ENCODE measurements at places on chromosomes 16 and 17.
A peak's percentile ranks its signal among the peaks of the same experiment; 100 is the strongest.

- DNase-seq: no peak
Observed at GRCh38 chr16:3503523-3503922, 2.7 kb downstream of the CLUAP1 start.

DNA sequence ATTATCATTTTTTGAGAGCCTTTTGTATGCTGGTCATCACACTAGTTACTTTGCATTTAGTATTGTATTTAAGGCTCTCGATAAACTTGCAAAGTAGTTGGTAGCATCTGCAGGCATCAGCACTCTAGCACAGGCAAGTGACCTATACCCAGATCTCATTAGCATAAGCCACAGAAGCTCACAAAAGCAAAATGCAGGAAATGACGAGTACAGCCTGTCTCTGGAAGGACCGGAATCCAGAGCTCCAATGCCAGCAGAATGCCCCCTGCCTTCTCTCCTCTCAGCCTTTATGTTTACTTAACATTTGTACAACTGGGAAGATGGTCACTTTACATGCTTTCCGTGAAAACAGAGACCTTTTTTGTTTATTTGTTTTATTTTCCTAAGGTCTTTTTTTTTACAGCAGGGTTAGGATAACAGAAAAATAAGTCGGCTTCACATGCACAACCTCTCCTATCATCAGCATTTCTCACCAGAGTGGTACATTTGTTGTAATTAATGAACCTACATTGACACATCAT lies 45.4 kb upstream of the MYOCD start:
- peak; percentile 57 for DNase-seq

- DNase-seq: peak; percentile 15
Observed at GRCh38 chr16:51888016-51888415, 658.9 kb downstream of the TOX3 start.

GRCh38 chr16:82088483-82088882 lies 53.4 kb downstream of the HSD17B2 start:
- peak; percentile 23 for DNase-seq

GRCh38 chr17:4551141-4551540 lies 4.0 kb downstream of the MYBBP1A start:
- no peak for DNase-seq

DNA sequence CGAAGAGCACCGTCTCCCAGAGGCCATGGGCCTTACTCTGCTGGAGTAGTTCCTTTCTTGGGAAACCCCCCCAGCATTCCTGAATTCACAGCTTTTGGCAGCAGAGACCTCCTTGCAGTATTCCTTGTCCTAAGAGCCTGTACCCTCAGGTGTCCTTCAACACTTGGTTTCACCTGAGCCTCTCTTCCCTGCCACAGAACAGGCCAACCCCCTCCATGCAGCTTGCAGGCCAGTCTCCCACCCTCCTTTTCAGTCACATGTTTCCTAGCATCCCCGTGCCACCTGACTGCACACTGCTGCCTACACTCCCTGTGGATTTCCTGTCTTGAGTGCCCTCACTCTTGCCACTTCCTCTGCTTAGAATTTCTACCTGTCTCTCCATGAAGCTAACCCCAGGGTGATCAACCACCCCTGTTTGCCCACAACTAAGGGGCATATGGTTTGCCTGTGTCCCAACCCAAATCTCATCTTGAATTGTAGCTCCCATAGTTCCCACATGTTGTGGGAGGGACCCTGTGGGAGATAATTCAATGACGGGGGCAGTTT lies 65.5 kb downstream of the DYNLRB2 start:
- no peak for DNase-seq

GRCh38 chr16:59605706-59606105 lies 871.6 kb upstream of the GOT2 start:
- no peak for DNase-seq

DNA sequence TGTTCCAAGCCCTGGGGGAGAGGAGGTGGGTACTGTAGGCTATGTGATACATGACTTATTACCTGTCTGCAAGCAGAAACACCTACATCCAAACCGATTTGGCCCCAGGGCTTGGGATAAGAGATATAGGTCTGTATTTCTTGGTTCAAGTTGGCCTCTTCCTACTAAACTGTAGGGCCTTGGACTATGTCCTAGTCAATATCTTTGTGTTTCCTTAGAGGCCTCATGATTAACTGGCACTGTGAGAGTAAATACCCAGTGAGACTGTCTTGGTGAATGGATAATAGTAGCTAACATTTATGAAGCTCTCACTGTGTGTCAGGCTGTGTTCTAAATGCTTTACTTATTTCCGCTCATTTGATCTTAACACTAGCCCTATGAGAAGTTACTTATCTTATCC lies 70.0 kb downstream of the MSI2 start:
- no peak for DNase-seq

GRCh38 chr16:25925421-25925820 lies 233.7 kb downstream of the HS3ST4 start:
- no peak for DNase-seq

DNA sequence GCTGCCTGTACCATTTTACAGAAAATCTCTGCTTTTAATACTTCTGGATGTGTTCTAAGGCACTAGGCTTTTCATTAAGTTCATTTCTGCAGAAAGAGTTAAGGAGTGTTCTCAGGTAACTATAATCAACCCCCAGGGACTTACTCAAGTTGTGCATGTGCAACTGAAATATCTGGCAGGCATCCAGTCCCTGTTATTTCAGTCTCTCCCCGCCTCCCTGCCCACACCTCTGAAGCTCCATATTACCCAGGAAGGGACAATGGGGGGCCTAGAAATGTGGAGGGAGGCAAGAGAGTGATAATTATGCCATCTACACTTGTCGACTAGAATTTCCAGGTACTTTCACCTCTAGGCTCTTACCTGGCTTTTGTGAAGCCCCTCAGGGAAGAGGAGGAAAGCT lies 432.2 kb downstream of the MAF start:
- no peak for DNase-seq

GRCh38 chr16:86408685-86409084 lies 101.6 kb upstream of the FOXF1 start:
- DNase-seq: no peak

DNA sequence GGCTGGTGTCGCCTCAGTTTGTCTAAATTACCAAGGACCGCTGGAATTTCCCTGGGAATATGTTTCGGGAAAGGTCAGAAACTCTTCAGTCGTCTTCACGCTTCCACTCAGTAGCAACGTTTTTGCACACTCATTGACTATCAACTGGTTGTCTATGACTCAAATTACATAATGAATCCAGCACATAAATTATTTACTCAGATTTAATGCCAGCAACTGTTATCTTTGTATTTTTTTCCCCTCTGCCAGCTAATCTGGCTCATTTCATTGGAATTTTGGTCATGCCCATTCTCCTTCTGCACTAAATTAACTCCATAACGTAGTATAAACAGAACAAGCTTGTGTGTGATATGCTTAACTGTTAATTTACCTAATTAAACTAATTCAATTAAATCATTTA lies 372.7 kb upstream of the ZFHX3 start:
- DNase-seq: no peak

DNA sequence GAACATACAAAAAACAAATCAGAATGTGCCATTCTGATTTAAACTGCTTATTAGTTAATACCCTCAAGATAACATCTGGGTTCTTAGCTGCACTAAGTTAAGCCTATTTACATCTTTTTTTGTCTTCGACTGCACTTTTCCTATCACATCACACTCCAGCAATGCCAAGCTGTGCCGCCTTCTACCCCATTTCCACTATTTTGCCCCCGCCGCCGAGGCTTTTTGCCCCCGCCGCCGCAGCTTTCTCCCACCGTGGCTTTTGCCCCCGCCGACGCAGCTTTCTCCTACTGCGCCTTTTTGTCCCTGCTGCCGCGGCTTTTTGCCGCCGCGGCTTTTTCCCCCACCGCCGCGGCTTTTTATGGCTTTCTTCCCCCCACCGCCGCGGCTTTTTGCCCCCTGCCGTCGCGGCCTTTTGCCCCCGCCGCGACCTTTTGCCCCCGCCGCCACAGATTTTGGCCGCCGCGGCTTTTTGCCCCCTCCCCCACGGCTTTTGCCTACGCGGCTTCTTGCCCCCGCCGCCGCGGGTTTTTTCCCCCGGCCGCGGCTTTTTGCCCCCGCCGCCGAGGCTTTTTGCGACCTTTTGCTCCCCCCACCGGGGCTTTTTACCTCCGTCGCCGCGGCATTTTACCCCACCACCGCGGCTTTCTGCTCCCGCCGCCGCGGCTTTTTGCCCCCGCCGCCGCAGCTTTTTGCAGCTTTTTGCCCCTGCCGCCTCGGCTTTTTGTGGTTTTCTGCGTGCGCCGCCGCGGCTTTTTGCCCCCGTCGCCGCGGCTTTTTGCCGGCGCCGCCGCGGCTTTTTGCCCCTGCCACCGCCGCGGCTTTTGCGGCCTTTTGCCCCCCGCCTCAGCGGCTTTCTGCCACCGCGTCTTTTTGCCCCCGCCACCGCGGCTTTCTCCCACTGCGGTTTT lies 331.4 kb upstream of the WSB1 start:
- DNase-seq: no peak
